AG08395 (cell line): ENCODE measurements at places on chromosomes 5 and 9.

DNA sequence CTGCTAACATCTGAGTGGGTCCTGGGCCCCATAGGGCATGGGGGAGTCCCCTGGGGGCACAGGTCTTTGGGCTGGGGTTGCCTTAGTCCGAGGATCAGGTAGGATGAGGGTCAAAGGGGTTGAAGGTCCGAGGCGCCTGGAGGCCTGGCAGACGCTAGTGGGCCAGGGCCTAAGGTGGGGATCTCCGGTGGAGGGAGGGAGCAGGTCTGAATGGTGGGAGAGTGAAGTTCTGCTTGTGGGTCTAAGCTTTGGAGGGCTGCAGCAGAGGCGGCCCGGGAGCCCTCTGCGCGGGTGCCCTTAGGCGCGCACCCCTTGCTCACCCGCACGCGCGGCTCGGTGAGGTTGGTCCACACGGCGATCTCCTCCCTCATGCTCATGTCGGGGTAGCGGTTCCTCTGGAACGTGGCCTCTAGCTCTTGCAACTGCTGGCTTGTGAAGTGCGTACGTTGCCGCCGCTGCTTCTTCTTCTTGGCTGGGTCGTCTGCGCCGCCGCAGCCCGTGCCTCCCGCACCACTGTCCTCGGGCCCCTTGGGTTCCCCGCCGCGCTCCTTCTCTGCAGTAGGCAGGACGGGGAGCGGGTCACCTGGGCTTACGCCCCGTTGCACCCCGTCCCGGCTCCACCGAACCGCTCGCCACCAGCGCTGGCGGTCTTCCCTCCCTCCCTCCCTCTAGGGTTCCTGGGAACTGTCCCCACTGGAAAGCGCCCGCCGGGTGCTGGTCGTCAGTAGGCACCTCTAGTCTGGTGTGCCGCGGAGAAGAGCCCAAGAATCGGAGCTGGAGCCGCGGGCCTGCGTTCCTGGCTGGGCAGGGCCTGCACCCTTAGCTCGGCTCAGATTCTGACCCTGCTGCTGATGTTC lies 2.8 kb downstream of the PITX1 start:
- no peak for DNase-seq

DNA sequence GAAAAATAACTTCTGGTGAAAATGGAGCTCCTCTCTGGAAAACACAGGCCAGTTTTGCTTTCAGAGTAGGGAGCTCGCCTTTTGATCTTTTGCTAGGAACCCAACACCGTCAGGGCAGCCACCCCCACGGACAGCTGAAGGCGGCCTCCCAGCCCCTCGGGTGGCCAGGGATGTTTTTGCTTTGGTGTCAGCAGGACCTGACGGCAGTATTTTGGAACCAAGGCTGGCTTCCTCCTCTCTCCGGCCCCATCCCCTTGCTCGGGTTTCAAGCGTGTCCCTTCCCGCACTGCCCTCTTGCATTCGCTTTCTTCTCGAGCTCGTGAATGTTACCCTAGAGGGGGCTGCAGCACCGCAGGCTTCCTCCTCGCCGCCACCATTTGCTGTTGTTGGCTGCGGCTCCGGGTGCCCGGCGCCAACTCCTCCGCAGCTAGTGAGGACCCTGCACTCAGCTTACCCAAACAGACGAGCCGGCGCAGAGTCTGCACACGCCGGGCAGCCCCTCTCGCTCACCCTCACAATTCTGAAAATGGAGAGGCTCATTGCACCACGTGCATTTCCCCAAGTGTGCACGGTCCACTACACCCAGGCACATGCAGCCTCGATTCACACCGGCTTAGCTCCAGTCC lies 35.5 kb upstream of the ADAMTSL1 start:
- peak; percentile 28 for DNase-seq

DNA sequence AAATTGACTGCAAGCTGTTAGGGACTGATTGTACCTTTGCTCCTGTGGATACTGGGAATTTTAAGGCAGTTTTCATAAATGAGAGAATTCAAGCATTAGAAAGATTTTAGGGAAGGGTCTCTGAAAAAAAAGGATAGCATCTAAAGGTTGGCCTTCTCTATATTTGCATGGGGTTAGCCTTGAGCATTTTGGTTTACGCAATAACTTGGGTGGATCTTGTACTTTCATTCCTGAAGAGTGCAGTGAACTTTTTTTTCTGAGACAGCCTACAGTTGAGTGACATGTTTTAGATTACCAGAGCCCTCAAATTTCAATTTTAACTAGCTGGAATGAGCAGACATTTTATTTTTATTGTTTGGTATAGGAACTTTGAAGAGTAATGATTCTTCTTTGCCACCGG lies 91.6 kb upstream of the NR3C1 start:
- DNase-seq = no peak

- no peak for DNase-seq
Measured at GRCh38 chr5:82656341-82656761, 378.2 kb upstream of the RPS23 start.

- no peak for DNase-seq
Measured at GRCh38 chr5:150015415-150015814, 14.9 kb downstream of the HMGXB3 start.
